Stimulated activated CD4-positive, alpha-beta T cell treated with anti-CD3 and anti-CD28 coated beads, Interleukin-1b, Interleukin-23, amount 100 ng/mL, for 4 hours (primary cell): ENCODE measurements at places on chromosomes 3 and 15.

- DNase-seq = no peak
Measured at GRCh38 chr3:158953131-158953530, 151.3 kb downstream of the MFSD1 start.

DNA sequence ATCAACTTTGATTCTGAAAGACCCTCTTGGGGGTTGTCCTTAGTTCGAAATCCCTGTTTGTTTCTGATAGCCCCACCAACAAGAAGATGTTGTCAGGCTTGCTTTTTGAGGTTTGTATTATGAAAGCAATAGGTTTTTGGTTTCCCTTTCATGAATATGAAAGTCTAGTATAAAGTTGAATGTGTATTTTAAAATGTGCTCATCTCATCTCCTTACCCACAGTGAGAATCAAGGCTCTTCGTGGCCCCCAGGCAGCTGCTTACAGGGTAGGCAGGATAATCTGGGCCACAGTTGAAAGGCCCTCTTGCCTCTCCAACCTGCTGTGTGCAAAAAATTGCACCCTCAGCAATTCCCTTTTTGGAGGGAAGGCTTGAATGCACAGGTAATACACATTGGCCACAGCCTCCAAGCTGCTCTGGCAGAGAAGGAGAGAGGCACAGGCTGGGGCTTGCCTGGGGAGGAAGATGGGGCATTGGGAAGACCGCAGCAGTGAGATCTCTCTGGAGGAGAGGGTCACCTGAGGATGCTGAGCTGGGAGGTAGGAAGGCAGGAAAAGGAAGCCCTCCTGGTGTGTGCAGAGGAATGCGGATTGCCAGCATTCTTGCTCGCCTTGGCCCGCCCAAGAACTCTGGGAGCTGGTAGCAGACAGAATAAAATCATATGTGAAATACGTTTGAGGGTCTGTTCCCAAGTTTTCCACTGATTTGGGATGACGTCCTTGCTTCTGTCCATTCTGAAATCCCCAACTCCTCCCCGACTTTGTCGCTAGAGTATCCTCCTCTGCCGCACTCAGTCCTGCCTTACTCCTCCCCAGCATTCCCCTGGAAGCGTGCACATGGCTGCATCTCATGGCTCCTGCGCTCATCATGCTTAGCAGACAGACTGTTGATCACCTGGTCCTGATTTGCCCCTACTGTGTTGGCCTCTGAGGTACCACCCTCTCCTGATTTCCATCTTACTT lies 196.4 kb downstream of the RPLP1 start:
- no peak for DNase-seq

DNA sequence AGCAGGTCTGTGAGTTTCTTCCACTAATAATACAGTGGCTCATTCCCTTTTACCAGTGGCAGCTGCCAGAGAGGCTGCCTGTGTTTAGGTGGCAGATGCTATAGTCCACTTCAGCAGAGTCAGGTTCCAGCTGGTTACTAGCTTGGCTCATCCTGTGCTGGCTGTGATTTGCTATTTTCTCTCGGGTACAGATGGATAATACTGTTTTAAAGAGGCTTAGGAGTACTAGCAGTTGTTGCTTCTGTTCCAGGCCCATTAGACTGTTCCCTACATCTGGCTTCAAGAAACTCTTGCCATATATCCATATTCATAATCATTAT lies 41.0 kb downstream of the ZNF609 start:
- DNase-seq = no peak

- no peak for DNase-seq
Measured at GRCh38 chr3:170494766-170495165, 76.1 kb downstream of the CLDN11 start.

DNA sequence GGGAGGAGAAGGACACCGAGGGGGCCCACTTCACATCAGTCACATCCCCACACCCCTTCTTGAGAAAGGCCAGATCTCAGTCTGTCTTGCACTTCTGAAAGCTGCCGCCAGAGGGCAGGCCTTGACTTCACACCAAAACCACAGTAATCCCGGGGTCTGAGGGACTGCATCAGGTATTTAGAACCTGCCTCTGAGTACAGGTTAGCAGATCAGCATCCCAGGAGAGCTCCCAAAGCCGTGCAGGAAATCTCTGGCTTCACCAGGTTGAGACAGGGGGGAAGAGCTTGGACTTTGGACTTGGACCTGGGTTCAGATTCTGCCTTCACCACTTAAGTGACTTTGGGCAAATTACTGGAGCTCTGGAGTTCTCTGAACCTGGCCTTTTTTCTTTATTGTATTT lies 50.3 kb downstream of the LHFPL4 start:
- peak; percentile 51 for DNase-seq

DNA sequence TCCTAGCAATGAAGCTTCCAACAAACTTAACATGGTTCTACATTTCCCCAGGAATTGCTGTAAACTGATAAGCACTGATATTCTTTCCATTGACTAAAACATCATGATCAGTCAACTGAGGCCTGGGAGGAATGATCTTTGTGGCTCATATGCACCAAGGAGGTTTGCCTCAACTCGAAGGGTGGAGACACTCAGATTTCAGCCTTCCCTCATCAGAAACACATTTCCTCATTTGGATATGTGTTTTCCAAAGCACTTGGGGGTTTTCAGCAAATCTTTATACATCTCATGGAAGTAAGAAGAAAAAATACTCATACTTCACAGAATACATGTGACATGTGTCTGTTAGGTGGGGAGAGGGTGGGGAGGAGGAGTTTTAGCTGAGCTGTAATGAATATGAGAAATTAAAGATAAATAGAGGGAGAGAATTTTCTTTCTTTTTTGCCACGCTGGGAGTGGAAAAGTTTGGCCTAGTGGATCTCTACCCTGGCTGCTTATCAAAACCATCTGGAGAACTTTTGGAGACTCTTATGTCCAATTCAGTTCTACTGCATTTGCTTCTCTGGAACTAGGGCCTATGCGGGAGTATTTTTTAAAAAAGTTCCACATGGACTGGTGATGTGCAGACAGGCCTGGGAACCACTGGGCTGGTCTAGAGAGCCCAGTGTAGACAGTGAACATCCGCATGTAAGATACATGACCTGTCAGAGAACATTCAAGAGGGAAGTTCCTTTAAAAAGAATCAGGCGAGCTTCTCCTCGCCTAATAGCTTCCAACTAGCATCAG lies 301.0 kb upstream of the ICE2 start:
- no peak for DNase-seq

- DNase-seq = no peak
Measured at GRCh38 chr3:107416138-107416537, 38.9 kb downstream of the CCDC54 start.
